ENCODE measurements at places on chromosomes 7 and 10. TPM values are rescaled to one million over a fixed set of nuclear protein-coding genes. Genes with fewer than 3 reads are reported as not detected.

DNA sequence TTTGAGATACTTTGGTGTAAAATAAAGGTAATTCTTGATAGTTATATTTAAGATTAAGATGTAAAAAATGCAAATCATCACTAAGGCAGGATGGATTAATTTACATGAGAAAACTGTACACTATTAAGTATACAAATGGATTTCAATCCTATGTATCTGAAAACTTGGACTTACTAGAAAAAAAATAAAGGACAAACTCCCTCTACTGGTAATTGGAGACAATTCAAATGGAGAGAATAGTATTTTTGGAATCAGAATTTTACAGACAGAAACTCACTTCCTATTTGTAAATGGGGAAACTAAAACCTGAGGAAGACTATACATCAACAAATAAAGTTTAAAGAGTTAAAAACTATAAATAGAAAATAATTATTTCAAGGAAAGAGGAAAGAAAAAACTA is 62.6 kb downstream of the CUL2 start:
- DNase-seq = no peak

- no peak for DNase-seq
These were observed 37.6 kb downstream of the ATOH7 start for GRCh38 chr10:68194290-68194689.

GRCh38 chr10:92278996-92279696 is 11.7 kb downstream of the CPEB3 start:
- DNase-seq = no peak

DNA sequence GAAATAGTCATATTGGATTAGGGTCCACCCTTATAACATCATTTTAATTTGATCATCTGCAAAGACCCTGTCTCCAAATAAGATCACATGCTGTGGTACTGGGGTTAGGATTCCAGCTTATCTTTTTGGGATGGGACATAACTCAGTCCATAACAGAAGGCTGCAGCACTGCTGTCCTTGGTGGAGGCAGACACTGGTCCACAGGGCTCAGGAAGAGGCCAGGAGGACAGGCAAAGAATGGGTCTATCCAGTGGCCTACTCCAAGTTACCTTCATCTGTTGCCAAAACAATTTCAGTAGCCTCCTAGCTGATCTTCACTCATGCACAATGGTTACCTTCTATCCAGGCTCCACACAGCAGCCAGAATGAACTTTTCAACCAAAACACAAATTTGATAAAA is 387.0 kb downstream of the GRID1 start:
- no peak for DNase-seq

- DNase-seq = peak; percentile 35
These were observed 34.2 kb downstream of the GPER1 start for GRCh38 chr7:1121886-1122831.

DNA sequence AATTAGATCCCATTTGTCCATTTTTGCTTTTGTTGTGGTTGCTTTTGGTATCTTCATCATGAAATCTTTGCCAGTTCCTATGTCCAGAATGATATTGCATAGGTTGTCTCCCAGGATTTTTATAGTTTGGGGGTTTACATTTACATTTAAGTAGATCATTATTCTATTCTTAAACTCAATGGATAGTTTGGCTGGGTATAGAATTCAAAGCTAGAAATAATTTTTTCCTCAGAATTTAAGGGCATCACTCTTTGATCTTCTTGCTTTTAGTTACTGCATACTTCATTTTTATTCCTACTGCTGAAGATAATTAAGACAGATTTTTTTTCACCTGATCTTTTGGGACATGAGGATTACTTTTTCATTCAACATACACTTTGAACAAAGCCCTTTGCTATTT is 29.8 kb downstream of the SFR1 start:
- DNase-seq = no peak

GRCh38 chr10:77911535-77912123 is 14.9 kb downstream of the DLG5 start:
- DNase-seq = no peak

DNA sequence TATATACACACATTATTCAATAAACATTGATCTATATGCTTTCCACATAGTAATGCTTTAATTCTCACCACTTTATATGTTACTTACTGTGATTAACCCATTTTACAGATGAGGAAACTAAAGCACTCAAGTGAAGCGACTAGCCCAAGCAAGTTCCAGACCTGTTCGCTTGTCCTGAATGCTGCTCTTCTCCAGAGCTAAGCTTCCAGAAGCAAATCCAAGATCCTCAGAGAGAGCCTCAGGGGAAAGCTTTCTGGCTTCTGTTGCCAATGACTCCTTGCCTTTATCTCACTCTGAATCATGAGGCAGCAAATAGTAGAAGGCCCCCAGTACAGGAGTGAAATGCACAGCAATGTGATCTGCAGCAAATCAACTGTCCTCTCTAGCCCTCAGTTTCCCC is 32.2 kb downstream of the XPNPEP1 start:
- no peak for DNase-seq

Gene EFCAB10
- not detected for total RNA-seq

Gene BCAP29
- total RNA-seq = 108 TPM

Gene PRXL2A
- 22.1 TPM for total RNA-seq

Gene STK31
- total RNA-seq = 0.14 TPM

Gene PRKAR1B
- 10.1 TPM for total RNA-seq

Gene DBF4
- 4.9 TPM for total RNA-seq

Gene ENKUR
- not detected for total RNA-seq

Gene PALD1
- 6.7 TPM for total RNA-seq

Gene ARHGEF35
- 5.4 TPM for total RNA-seq

Gene MEIG1
- not detected for total RNA-seq

Gene TPST1
- 32.5 TPM for total RNA-seq

Gene DIP2C
- 45.6 TPM for total RNA-seq

Gene LRIT1
- total RNA-seq = not detected
